ENCODE measurements at places on chromosomes 3 and 15. TPM values are rescaled to one million over a fixed set of nuclear protein-coding genes. Genes with fewer than 3 reads are reported as not detected.

- no peaks in the 10 kb centered on the region for H3K27me3 ChIP-seq
- no peak for DNase-seq
- H3K27ac ChIP-seq: no peak overlapping the region
- no peaks in the 10 kb centered on the region for H3K36me3 ChIP-seq
- no peak overlapping the region for H3K4me3 ChIP-seq
Measured at GRCh38 chr15:57427367-57427821, 51.1 kb downstream of the CGNL1 start.

GAP43 gene
- total RNA-seq: not detected

- peaks cover 20% of the 10 kb centered on the region for H3K36me3 ChIP-seq
- no peaks in the 10 kb centered on the region for H3K27me3 ChIP-seq
- H3K27ac ChIP-seq: no peak overlapping the region
- no peak for DNase-seq
- no peak overlapping the region for H3K4me3 ChIP-seq
Measured at GRCh38 chr3:125083776-125084175, 28.0 kb upstream of the HEG1 start.

DNA sequence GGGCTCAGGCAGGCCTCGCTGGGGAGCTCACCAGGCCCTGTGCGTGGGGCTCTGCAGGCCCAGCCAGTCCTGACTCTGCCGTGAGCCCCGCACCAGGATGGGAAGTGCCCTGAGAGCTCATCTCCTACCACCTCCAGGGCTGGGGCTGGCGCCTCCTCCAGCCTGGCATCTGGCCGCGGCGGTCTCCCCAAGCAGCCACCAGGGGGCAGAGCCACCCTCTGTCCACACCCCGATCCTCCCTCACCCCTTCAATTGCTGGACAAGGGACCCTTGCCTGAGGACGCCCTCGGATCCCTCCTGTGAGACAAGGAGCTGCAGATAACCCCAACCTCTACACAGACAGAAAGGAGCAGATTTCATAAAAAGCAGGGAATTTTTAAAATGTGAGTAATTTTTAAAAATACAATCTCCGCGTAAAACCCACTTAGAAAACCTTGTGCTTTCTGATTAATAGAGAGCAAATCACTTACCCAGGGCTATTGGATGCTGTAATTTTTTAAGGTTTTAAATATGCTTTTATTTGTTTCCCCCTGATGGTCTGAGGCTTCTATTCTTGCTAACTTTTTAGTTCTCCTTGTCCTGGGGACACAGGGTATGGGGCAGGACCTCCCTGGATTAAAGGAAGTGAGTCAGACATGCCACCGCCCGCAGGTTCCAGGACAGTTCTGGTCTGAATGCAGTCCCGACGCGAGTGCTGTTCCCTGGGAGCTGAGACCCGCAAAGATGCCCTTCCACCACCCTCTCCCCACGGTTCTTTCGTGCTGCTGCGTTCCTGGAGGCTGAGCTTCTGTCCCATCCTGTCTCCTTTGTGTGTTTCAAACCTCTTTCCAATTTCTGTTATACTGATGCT, 52.3 kb upstream of the CHRNA7 start:
- DNase-seq: no peak
- no peak overlapping the region for H3K27ac ChIP-seq

GRCh38 chr15:92813485-92813884, 86.6 kb upstream of the CHD2 start:
- DNase-seq: no peak
- no peaks in the 10 kb centered on the region for H3K36me3 ChIP-seq
- H3K27me3 ChIP-seq: no peaks in the 10 kb centered on the region
- peaks cover 56% of the 10 kb centered on the region for H3K4me1 ChIP-seq
- H3K27ac ChIP-seq: no peak overlapping the region
- H3K4me3 ChIP-seq: no peak overlapping the region

CEMIP gene
- total RNA-seq: 2.8 TPM

- H3K36me3 ChIP-seq: no peaks in the 10 kb centered on the region
- no peak for DNase-seq
- H3K4me3 ChIP-seq: no peak overlapping the region
- no peaks in the 10 kb centered on the region for H3K27me3 ChIP-seq
- H3K4me1 ChIP-seq: no peaks in the 10 kb centered on the region
- no peak overlapping the region for H3K27ac ChIP-seq
Measured at GRCh38 chr15:43974852-43975251, 148.1 kb downstream of the WDR76 start.

- H3K27me3 ChIP-seq: no peaks in the 10 kb centered on the region
- no peak for DNase-seq
- no peaks in the 10 kb centered on the region for H3K36me3 ChIP-seq
- H3K27ac ChIP-seq: no peak overlapping the region
Measured at GRCh38 chr3:27279123-27279522, 90.1 kb downstream of the NEK10 start.

DNA sequence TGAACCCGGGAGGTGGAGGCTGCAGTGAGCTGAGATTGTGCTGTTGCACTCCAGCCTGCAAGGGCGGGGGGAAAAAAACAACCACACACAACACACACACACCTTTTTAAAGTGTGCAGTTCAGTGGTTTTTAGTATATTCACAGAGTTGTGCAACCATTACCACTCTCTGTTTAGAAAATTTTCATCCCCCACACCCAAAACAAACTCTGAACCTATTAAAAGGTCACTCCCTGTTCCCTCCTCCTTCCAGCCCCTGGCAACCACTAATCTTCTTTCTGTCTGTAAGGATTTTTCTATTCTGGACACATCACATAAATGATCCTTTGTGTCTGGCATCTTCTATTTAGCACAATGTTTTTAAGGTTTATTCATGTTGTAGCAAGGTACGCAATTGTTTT, 159.1 kb downstream of the ATG7 start:
- no peak overlapping the region for H3K4me3 ChIP-seq
- H3K36me3 ChIP-seq: peaks cover 29% of the 10 kb centered on the region
- H3K4me1 ChIP-seq: no peaks in the 10 kb centered on the region
- DNase-seq: no peak

DNA sequence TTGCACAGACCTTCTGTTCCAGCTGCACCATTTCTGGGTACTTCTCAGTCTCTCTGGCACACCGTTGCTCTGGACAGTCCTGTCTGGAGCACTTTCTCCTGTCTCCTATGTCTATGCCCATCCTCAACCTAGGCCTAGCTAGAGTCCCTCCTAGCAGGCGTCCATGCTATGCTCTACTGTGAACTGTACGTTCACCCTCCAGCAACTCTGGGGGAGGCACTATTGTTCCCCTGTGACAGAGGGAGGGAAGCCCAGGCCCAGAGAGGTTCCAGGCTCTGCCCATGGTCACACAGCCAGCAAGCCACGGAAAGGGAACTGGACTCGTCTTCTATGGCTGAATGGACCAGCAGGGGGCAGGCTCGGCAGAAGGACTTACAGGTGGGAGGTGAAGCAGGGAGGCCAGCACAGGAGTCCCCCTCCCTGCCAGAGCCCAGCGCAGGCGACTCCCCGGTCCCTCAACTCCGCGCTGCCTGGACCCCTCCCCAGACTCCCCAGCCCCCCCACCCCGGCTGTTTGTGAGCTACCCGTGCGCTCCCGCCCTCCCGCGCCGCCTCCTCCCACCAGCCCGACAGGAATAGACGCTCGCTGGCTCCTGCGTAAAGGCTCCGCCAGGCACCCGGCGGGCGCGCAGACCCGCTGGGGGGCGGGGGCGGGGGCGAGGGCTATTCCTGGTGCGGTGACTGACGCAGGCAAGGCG, 1.7 kb upstream of the LINGO1 start:
- no peak overlapping the region for H3K4me3 ChIP-seq
- no peak for DNase-seq
- H3K4me1 ChIP-seq: peaks cover 39% of the 10 kb centered on the region
- H3K27me3 ChIP-seq: peaks cover 12% of the 10 kb centered on the region

DNA sequence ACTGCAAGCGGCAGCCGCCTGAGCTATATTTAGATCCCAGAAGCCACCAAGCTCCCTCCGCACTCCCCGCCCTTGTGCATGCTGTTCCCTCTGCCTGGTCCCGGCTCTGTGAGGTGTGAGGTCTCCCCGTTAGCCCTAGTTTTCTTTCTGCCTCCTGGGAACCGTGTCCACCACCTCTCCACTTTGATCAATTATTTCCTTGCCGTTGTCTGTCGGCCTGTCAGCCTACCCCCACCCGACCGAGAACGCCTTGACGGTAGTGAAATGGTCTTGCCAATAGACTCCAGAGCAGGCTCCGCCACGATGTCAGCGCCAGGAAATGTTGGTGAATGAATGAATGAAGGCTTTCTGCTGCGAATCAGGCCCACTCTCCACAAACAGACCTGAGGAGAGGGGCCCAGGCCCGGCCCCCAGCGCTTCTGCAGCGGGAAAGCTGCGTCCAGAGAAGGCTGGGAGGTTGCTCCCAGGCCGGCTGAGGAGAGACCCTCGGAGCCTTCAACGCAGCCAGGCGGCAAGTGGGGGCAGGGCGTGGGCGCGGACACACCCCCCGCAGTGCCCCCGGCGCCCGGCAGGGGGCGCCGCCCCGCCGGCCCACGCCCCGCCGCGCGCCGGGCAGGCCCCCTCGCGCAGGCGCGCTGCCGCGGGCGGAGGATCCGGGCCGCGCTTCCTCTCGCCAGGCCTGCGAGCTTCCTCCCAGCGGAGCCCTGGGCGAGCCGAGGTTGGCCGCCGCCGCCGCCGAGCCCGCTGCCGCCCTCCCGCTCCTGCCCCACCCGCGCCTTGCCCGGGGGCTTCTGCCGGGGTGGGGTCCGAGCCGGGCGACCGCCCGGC, at the start of gene CSK:
CSK (plus strand) TSS at position 650 of the 828 bp plus-strand sequence. CDS start 16,218 bp downstream, outside the sequence.
- peaks cover 77% of the 10 kb centered on the region for H3K4me1 ChIP-seq
- H3K27ac ChIP-seq: peak within 1 kb of the TSS; percentile 95
- no peak for DNase-seq
- H3K27me3 ChIP-seq: no peaks in the 10 kb centered on the region
- no peaks in the 10 kb centered on the region for H3K36me3 ChIP-seq

- no peak overlapping the region for H3K27ac ChIP-seq
- H3K4me3 ChIP-seq: no peak overlapping the region
- DNase-seq: no peak
- H3K4me1 ChIP-seq: no peaks in the 10 kb centered on the region
Measured at GRCh38 chr15:78726870-78727551, 84.3 kb downstream of the ADAMTS7 start.

DNA sequence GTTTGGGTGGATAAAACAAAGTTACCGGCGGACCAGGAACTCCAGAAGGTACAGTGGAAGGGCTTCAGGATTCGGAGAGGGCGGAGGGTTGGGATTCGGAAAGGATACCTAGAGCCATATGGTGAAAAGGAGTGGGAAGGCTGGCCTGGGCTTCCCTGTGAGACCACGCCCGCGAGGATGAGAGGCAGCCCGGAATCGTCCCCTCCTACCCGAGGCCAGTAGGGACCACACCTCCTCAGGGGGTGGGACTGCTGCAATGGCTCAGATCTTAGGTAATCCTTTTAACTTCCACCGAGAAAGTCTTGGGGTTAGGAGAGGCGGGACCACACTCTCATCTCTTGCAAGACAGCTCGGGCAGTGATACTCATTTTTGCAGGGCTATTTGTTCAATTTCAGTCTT, 511.3 kb downstream of the OCA2 start:
- no peaks in the 10 kb centered on the region for H3K4me1 ChIP-seq
- H3K27me3 ChIP-seq: no peaks in the 10 kb centered on the region
- no peak for DNase-seq
- H3K36me3 ChIP-seq: no peaks in the 10 kb centered on the region

DNA sequence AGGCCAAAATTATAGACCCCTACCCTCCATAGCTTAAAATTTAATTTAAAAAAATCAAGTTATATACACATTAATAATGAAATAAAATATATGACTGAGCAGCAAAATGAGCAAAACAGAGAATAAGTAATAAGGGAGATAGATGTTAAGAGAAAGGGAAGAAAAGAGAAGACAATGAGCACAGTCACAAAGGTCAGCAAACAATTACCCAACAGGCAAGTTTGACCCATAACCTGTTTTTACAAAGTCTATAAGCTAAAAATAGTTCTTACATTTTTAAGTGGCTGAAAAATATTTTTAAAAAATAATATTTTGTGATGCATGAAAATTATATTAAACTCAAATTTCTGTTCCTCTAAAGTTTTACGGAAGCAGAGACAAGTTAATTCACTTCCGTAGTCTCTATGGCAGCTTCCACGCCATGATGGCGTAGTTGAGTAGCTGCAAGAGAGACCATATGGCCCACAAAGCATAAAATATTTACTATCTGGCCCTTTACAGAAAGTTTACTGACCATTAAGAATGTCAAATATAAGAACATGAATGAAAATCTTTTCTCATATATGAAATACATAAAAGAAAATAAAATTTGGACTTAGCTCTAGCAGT, 47.5 kb downstream of the ACAP2 start:
- peaks cover 19% of the 10 kb centered on the region for H3K4me1 ChIP-seq
- H3K27me3 ChIP-seq: no peaks in the 10 kb centered on the region
- DNase-seq: no peak
- no peak overlapping the region for H3K27ac ChIP-seq
- no peaks in the 10 kb centered on the region for H3K36me3 ChIP-seq

GRCh38 chr3:49705390-49705960, 14.0 kb downstream of the AMIGO3 start:
- H3K4me3 ChIP-seq: no peak overlapping the region
- H3K27ac ChIP-seq: no peak overlapping the region
- peaks cover 10% of the 10 kb centered on the region for H3K36me3 ChIP-seq
- H3K27me3 ChIP-seq: no peaks in the 10 kb centered on the region
- peaks cover 5% of the 10 kb centered on the region for H3K4me1 ChIP-seq

- DNase-seq: no peak
- H3K4me1 ChIP-seq: peaks cover 24% of the 10 kb centered on the region
- no peak overlapping the region for H3K27ac ChIP-seq
- H3K36me3 ChIP-seq: no peaks in the 10 kb centered on the region
- no peaks in the 10 kb centered on the region for H3K27me3 ChIP-seq
- no peak overlapping the region for H3K4me3 ChIP-seq
Measured at GRCh38 chr15:45385590-45385989, 7.2 kb upstream of the GATM start.

CMSS1 gene
- 10.5 TPM for total RNA-seq

GRCh38 chr3:10813425-10813824, 2.6 kb upstream of the SLC6A11 start:
- H3K4me1 ChIP-seq: peaks cover 8% of the 10 kb centered on the region
- H3K27ac ChIP-seq: no peak overlapping the region
- no peaks in the 10 kb centered on the region for H3K36me3 ChIP-seq
- no peak for DNase-seq
- no peak overlapping the region for H3K4me3 ChIP-seq
- peaks cover 49% of the 10 kb centered on the region for H3K27me3 ChIP-seq

PCOLCE2 gene
- 10.6 TPM for total RNA-seq

CIB1 gene
- 58.9 TPM for total RNA-seq

WDR93 gene
- total RNA-seq: not detected

DNA sequence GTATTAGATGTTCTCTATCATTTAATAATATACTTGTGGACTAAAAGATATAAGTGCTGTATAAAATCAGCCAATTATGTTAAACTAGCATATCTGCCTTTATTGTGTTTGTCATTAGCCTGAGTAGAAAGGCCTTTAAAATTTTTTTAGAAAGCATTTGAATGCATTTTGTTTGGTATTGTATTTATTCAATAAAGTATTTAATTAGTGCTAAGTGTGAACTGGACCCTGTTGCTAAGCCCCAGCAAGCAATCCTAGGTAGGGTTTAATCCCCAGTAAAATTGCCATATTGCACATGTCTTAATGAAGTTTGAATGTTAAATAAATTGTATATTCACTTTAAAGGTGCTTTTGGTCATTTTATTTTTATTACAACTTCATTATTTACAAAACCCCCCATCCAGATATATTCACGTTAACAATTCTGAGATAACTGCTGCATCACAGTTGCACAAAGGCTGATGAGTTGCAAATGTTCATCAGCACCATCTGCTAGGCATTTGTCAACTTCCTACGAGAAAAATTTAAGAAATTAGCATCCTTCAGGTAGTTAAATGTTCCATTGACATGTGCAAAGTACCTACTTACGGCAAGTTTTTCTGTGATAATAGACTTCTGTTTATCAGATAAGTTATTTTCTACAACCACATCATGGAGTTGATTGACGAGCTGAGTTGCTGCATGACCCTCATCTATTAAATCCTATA, 6.3 kb downstream of the EIF4A2 start:
- H3K27ac ChIP-seq: no peak overlapping the region
- no peaks in the 10 kb centered on the region for H3K27me3 ChIP-seq
- H3K4me3 ChIP-seq: no peak overlapping the region
- H3K4me1 ChIP-seq: peaks cover 33% of the 10 kb centered on the region
